Activated T-helper 1 cell treated with anti-CD3 and anti-CD28 coated beads, Interleukin-2, amount 50 U/mL, for 16 hours (primary cell): ENCODE measurements at places on chromosomes 7 and 10.
A peak's percentile ranks its signal among the peaks of the same experiment; 100 is the strongest.

DNA sequence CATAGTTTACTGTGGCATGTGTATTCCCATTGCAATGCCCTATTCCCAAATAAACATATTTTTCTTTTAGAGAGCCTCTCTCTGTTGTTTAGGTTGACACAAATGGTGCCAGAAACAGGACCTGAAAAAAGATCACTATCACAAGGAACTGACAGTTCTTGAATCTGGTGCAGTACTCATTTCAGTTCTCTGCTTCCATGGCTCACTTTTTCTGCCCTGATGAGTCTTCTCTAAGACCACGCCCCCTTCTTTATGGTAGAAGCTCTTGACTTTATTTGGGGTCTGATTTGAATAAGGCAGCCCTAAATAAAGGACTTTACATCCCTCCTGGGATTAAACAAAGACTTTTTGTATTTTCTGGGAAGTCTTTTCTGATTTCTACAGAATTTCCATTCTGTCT lies 3.5 kb upstream of the CCDC126 start:
- DNase-seq, result no peak

DNA sequence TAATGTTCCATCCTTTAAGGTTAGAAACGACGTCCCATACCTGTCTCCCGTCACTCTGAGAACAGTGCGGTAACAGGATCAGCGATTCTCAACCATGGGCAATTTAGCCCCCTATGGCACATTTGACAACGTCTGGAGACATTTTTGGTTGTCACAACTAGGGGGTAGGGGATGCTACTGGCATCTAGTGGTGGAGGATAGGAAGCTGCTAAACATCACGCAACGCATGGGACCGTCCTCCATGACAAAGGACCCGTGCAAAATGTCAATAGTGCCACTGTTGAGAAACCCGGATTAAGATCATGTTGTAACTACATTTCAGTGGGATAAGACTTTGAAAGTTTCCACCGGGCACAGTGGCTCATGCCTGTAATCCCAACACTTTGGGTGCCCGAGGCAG lies 5.0 kb upstream of the PAXIP1 start:
- DNase-seq, result no peak

DNA sequence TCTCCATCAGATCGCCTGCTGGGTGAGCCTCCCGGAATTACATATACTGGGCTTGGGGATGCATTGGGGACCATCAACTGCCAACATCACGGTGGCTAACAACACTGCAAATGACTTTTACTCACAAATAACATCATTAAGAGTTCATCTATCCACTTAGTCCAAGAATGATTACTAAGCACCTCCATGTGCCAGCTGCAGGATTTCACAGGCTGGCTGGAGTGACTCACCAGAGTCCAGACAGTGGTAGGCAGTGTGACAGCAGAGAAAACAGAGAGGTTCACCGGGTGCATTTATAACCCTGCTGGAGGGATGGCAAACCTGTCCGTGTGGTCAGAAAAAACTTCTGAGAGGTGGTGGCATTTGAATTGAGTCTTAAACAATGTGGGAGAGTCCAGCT lies 3.2 kb upstream of the IGFBP3 start:
- DNase-seq, result no peak

GRCh38 chr7:69749994-69750393 lies 151.7 kb downstream of the AUTS2 start:
- no peak for DNase-seq

DNA sequence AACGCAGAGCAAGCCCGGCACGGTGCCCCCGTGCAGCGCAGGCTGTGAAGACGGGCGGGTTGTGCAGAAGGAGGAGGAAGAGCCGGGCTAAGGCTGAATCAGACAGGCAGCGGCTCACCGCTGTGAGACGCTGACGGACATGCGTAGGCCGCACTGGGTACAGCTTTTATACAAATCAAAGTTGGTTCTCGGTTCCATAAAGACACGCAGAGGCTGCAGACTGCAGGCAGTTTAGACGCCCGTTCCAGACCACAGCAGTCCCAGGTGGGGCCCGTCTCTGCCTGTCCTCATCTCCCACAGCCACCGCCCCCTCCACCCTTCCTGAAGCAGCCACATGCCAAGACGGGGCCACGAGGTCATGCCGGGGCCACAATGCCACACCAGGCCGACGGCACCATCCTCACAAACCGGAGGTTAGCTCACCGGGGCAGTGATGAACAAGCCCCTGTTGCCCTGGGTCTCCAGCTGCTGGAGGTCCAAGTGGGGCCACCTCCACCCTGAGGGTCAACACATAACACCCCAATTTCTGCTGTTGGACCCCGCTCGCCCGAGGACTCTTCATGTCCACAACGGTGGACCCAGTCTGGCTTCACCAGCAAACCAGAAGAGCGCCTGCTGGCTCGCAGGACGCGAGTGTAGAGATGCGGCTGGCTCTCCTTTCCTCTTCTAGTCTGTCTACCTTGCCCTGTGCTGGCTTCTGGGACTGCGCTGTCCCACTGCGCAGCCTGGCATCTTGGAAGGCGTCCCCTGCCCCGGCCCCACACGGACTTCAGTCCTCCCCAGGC lies 227.2 kb downstream of the ELFN1 start:
- DNase-seq, result no peak

GRCh38 chr10:50674469-50675254 lies 50.9 kb upstream of the SGMS1 start:
- no peak for DNase-seq

GRCh38 chr7:44415510-44415909 lies 74.9 kb downstream of the NUDCD3 start:
- DNase-seq, result no peak

GRCh38 chr7:36044101-36044892 lies 108.8 kb upstream of the EEPD1 start:
- no peak for DNase-seq

DNA sequence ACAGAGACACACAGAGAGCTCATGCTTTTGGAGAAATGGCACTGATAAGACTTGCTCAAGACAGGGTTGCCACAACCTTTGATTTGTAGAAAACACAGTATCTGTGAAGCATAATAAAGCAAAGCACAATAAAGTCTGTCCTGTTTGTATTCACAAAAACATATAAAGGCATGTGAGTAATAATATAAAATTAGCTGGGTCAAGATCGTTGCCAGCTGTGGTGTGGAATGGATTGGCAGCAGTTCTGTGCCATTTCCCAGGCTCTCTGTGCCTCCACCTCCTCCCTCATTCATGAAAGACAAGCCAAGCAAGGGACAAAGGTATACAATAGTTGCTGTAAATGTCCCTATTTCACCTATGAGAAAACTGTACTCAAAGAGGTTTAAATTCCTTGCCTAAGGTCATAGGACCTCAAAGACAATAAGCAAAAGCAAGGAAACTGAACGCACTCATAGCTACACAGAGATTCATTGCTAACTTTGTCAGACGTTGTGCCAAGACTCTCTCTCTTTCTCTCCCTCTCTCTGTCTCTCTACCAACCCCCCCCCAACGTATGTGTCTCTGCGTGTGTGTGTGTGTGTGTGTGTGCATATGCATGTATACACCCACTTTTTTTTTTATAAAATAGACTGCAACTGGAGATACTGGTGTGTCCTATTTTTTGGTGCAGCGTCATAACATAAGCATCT lies 31.8 kb downstream of the CHST3 start:
- DNase-seq, result no peak

DNA sequence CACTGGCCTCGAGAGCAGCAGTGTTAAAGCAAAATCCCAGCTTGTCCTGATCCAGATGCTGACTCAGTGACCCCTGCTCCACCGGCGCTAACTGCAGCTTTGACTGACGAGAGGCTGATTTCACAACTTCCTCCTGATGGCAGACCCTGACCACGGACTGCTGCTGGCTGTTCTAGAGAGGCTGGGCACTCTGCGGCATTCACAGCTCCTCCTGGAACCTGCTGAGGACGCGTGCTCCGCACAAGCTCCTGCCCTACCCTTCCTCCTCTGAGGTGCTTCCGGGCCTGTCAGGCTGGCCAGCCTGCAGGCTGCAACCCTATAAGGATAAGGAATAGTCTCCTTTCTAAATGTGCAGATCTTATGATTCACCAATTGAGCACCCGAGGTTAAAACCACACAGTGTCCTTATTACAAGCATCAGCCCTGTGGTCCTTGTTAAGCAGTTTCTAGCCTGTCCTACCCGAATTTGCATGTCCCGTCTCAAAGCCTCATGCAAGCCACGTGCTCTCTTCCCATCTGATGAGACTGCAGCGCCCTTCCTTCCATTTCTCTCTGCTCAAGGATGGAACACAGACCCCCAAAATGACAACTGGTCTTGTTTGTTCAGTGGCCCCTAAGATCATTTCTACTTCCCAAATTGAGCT lies 35.5 kb upstream of the NCAPG2 start:
- DNase-seq, result no peak

GRCh38 chr7:99010281-99010680 lies 131.9 kb downstream of the TRRAP start:
- DNase-seq, result no peak

GRCh38 chr7:1473864-1474512 lies 14.7 kb upstream of the MICALL2 start:
- peak; percentile 80 for DNase-seq

DNA sequence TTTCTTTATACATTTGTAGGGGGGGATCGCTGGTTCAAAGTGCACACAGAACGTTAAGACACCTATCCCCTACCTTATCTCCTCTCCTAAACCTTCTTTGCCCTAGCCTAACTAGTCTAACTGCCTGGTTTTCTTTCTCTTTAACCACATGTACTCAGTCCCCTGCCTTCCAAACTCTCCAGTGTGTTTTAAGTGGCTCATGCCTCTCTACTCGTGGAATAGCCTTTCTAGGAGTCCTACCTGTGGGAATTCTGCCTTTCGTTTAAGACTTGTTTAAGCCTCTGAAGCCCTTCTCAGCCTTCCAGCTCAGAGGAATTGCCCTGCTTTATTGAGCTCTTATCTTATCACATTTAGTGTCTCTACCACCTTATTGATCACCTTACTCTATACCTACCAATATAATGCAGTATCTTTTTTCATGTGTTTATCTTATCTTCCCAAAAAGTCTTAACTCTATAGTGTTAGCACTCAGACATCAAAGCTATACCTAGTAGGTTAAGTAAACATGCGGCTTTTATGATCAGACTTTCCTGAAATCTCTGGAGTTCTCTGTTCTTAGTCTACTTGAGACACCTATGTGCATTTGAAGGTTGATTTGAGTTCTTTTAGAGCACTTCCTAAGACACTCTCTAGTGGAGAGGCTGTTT lies 50.7 kb downstream of the ARID5B start:
- DNase-seq, result no peak

GRCh38 chr7:108020585-108020984 lies 17.6 kb upstream of the LAMB1 start:
- DNase-seq, result no peak

- DNase-seq, result no peak
These were observed 100.4 kb downstream of the ITGB8 start for GRCh38 chr7:20431146-20431545.

- DNase-seq, result peak; percentile 52
These were observed 221.6 kb upstream of the MKLN1 start for GRCh38 chr7:131105799-131106680.
